Stimulated activated CD8-positive, alpha-beta memory T cell treated with anti-CD3 and anti-CD28 coated beads, Interleukin-7, amount 100 ng/mL, for 1 hour (primary cell): ENCODE measurements at places on chromosomes 6 and 20.

GRCh38 chr6:152271776-152272464 is 365.2 kb downstream of the SYNE1 start:
- DNase-seq, result no peak

- no peak for DNase-seq
Observed at GRCh38 chr20:23226612-23227265, 123.9 kb upstream of the NXT1 start.

DNA sequence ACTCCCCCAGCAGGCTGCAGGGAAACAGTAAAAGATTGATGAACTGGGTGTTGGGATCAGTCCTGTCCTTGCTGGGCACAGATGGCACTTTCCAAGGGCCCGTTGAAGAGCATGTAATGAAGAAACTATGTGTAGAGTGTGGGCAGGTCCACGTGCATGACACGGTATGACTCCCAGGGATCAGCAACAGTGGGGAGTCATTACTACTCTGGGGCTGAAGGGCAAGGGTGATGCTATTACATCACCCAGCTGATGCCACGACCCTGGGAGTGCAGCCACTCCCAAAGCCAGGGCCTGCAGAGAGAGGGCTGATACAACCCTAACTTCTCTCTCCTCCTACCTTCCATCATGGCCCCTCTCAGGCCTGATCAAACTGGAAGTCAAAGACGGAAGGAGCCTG is 20.1 kb downstream of the KCNK17 start:
- DNase-seq, result no peak

- no peak for DNase-seq
Observed at GRCh38 chr20:60365064-60365666, 406.9 kb downstream of the CDH26 start.

GRCh38 chr6:94955156-94955555 is 622.2 kb upstream of the MANEA start:
- DNase-seq, result no peak

GRCh38 chr6:83429857-83430610 is 817 bp downstream of the ME1 start:
- DNase-seq, result no peak

DNA sequence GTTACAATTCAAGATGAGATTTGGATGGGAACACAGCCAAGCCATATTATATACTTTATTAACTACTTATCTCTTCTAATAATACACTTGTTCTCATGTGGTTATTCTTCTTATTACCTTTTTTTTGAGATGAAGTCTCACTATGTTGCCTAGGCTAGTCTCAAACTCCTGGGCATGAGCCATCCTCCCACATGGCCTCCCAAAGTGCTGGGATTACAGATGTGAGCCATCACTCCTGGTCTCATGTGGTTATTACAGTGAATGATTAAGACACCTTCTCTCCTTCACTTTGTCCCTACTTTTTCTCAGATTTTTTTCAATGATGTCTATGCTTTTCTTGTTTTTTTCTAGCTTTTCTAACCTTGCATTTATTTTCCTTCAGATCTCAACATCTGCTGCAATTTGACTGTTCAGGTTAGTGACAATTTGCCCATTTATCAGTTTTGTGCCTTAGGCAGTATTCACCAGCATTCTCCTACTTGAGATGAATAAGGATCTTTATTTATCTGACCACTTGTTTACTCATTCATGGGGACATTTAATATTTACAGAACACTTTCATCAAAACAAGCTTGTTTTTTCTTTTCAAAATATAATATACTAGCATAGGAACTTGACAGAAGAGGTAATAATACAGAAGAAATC is 105.7 kb downstream of the SLC16A10 start:
- no peak for DNase-seq
